Activated CD4-positive, alpha-beta T cell treated with anti-CD3 and anti-CD28 coated beads, Interleukin-2, amount 50 U/mL, for 4 hours (primary cell): ENCODE measurements at places on chromosomes 11 and 22.

DNA sequence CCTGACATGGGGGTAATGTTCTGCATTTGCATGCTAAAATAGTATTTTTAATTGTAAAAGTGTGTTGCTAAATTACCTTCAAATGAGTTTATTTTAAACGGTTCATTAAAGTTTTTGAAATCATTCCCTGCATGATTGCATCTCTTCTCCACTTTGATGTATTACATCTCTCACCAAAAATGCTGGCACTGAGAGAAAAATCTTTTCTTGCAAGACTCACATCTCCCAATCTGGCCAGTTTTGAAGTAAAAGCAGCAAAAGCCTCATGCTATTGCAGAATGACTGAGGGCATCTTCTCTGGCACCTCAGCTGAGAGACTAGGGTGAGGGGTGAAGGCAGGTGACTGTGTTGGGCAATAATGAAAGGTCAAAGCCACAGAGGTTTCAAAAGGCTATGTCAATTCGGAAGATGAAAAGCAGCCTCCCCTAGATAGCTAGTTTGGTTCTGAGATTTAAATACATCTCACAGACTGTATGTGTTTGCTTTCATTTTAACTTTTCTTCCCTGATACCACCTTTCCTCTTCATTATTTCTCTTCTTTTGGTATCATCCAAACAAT lies 292.2 kb upstream of the RAG2 start:
- DNase-seq: no peak

GRCh38 chr22:23774114-23774921 lies 1.7 kb downstream of the MMP11 start:
- DNase-seq: no peak

DNA sequence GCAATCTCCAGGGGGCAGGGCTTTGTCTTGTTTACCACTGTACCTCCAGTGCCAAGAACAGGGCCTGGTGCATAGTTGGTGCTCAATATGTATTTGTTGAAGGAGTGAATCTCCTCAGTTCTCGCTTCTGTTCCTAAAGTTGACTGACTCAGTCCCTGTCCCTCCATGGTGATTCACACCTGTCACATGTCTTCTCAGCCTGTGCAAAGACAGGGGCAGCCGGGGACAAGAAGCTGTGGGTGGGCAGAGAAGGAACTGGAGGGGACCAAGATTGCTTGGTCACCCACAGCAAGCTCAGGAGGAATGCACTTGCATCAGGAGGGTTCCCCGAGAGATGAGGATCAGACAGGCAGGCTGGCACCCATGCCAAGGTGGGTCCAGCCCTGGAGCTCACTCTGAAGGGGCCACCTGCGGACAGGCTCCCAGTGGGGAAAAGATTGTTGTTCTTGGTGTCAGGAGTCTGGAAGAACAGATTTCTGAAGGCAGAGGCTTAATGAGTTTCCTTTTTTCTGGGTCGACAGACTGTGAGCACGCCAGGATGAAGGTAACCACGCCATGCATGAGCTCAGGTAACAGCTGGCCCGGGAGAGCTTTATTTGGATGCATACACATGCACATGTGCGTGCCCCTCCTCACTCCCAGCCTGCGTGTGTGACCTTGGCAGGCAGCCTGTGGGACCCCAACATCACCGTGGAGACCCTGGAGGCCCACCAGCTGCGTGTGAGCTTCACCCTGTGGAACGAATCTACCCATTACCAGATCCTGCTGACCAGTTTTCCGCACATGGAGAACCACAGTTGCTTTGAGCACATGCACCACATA lies 16.9 kb downstream of the IL17RA start:
- no peak for DNase-seq

- no peak for DNase-seq
Observed at GRCh38 chr11:128914216-128915148, 23.3 kb downstream of the KCNJ5 start.

DNA sequence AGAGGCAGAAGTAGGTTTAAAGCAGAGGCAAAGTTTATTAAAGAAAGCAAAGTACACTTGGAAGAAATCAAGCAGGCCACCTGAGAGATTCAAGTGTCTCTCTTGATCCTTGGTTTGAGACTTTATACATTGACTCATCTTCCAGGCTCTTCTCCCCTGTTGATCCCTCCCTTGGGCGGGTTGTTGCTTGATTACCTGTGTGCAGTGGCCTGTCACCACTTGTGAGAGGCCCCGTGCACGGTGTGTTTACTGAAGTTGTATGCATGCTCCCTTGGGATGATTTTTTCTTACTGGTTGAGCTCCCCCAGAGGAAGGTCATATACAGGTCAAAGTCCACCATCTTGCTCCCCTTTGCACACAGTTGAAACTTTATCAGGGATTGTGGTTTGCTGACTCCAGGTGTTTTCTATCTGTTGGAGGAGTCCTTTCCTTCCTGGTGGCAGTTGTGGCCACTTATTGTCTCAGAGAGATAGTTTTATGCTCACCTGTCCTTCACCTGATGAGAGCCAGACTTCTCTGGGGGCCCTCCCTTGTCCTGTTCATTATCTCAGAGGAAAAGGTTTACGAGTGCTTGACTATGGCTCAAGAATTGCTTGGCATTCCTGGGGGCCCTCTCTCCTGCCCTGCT lies 16.3 kb upstream of the RBMXL2 start:
- no peak for DNase-seq
